ENCODE measurements at places on chromosomes 3 and 15. TPM values are rescaled to one million over a fixed set of nuclear protein-coding genes. Genes with fewer than 3 reads are reported as not detected.

GRCh38 chr15:92683511-92683834 lies 27.9 kb upstream of the FAM174B start:
- peak; percentile 29 for DNase-seq

- peak; percentile 2 for DNase-seq
Observed at GRCh38 chr15:92958105-92958504, 58.0 kb downstream of the CHD2 start.

DNA sequence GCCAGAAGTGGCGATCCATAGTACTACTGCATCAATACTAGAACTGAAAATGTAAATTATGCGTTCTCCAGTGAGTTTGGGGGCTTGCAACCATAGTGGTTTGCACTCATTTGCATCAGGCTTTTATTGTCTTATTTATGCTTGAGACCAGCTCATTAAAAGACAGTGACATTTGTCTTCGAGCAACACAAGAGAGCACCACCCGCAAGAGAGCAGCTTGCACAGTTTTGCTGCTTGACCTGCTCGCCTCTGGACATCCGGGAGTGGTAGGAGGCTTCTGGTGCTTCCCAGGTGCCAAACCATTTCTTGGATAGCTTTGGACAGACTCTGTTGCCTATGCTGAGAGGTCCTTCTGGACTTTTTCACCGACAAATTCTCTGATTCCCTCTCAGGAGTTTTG lies 294.6 kb downstream of the MEX3B start:
- no peak for DNase-seq

- DNase-seq: peak; percentile 48
Observed at GRCh38 chr15:65189102-65189740, 4.1 kb upstream of the CLPX start.

The IP6K1 gene
- total RNA-seq: 17.7 TPM
